ENCODE measurements at places on chromosomes 3 and 15.
A peak's percentile ranks its signal among the peaks of the same experiment; 100 is the strongest.

- DNase-seq: no peak
These were observed 54.6 kb downstream of the ARHGEF3 start for GRCh38 chr3:56747150-56747549.

DNA sequence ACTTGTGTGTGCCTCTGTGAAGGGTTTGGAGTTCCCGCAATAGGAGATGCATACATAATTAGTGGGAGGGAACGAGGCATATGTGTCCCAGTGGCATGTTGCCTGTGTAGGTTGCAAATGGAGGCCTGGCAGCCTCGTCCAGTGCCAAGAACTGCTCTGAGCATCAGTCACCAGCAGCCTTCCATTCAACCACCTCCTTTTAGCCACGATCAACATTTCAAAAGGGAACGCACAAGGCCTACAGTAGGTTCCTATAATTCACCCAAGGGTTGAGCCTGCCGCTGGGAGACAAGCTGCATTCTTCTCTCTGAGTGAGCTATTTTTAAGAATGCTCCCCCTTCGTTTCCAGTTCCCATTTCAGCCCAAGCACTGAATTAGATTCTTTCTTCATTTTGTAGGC is 78.8 kb upstream of the CTNNB1 start:
- DNase-seq: no peak

DNA sequence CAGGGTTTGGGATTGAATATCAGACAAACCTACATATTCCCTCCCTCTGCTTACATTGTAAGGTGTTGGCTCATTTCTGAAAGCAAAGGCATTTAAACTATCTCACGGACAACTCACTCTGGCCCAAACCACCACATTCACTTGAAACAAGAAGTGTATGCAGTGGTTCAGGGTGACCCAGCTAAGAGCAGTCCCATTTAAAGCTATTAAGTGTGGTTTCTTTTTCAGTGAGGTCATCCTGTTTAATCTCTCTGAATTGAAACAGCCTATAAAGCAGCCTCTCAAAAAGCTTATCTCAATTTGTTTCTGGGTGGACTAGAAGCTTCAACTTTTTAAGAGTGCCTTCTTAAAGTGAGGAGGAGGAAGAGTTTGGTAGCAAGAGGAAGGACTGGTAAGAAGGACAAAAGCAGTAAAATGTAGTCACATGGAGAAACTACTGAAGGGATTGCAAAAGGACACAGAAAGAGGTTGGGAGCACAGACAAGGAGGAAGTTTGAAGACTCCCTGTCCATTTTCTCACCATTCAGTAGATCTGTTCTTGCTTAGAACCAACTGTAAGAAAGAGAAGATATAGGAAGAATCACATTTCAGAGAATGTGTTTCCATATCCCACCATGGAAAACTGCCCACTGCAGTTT is 151.6 kb downstream of the TMCO5A start:
- DNase-seq: no peak

DNA sequence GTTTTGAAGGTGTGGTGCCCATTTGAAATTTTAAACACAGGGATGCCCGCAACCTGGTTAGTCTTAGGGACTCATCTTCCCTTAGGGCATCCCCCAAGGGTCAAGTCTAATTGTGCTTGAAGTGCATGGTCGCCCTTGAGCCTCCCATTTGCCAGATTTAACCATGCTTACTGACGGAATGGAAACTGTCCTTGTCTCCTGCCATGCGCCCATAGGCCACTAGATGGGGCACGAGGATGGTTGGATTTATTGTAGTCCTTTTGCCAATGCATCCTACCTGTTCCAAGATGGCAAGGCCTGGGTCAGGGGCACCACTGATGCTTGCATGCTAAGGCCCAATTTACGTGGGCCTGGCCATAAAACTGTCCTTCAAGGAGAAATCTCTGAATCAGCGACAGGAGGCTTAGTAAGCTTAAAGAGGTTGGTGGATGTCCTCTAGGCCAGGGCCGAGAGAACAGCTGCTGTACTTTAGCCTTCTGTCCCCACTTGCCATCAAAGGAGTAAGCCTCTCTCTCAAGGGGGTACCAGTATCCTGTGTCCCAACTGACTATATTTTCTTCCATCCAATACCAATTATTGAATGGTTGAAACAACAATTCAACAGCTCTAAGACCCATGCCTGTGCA is 355.4 kb downstream of the OTOL1 start:
- DNase-seq: peak; percentile 80

GRCh38 chr3:189393598-189393997 is 221.8 kb downstream of the TPRG1 start:
- no peak for DNase-seq

DNA sequence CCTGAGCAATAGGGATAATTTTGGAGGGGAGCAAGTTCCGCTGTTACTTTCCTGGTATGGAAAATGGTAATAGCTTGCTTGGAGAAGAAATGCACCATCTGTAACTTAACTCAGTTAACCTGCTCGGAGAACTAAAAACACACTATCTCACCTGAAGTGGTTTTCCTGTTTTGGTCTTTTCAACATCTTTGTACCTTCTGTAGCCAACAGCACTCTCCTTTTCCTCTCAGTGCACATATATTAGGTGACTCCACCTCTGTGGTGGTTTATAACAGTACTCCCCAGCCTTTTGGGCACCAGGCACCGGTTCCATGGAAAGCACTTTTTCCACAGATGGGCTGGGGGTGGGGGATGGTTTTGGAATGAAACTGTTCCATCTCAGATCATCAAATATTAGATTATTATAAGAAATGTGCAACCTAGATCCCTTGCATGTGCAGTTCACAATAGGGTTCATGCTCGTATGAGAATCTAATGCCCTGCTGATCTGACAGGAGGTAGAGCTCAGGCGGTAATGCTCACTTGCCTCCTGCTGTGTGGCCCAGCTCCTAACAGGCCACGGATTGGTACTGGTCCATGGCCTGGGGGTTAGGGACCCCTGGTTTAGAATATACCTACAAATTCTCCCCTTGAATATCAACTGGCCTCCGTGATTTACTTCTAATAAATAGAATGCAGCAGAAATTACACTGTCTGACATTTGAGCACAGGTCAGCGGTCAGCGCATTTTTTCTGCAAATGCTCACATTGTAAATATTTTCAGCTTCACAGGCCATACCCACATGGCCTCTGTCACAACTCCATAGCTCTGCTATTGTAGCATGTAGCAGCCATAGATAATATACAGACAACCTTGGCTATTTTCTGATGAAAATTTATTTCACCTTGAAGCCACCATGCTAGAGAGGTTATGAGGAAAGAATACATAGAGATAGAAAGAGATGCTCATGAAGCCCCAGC is 83.8 kb upstream of the SUCLG2 start:
- DNase-seq: no peak

GRCh38 chr15:84828086-84828908 is 11.1 kb downstream of the ALPK3 start:
- DNase-seq: no peak

DNA sequence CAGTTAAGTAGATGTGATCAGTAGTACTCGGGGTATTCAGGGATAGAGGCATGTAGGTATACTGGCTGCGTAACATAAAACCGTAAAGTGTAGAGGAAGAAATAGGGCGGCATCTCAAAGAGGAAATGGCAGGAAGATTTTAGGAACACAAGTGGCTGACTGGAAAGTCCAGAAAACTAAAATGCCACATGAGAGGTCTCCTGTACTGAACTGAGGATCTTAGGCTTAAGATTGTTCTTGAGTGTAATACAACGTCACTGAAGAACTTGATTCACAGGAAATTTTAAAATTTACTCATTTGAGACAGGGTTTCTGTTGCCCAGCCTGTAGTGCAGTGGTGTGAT is 2.3 kb upstream of the LMLN start:
- no peak for DNase-seq

DNA sequence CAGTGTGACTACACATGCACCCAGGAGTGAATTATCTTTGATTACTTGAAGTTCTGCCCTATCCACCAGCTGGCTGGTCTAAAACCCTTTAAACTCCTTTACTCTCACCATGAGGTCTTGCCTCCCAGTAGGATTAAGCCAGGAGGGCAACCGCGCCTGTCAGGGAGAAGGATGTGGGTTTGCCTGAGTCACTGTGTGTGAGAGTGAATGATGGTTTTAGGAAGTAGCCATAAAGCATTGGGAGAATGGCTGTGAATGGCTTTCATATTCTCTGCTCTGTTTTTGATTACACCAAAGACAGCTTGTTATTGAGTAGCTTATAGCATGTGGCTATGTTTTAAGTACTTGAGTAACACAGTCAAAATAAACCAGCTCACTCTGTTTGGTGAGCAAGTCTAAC is 637.7 kb upstream of the TBL1XR1 start:
- DNase-seq: no peak

GRCh38 chr15:36347272-36347858 is 232.1 kb upstream of the CDIN1 start:
- no peak for DNase-seq

DNA sequence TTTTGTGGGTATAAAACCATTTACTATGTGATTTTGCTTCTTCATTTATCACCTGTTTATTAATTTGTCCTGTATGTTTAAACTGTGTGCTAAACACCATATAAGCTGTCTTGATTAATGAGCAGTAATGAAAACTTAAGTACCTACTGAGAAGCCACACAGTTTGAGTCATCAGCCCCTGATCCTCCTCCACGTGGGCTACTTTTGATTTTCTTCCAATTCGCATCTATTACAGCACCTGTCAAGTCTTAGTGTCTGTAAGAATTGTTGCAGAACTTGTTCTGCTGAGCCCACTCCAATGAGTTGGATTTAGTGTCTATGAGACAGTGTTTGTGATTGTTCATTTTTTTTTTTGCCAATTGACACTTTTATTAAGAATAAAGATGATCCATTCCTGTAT is 16.8 kb downstream of the EPHA6 start:
- DNase-seq: no peak

- DNase-seq: no peak
These were observed 511.2 kb downstream of the FOXP1 start for GRCh38 chr3:71072287-71072686.

GRCh38 chr15:46409841-46410301 is 775.0 kb downstream of the SQOR start:
- no peak for DNase-seq

- no peak for DNase-seq
These were observed 167.6 kb downstream of the TLE3 start for GRCh38 chr15:69929905-69930630.

- DNase-seq: no peak
These were observed 7.1 kb downstream of the EIF4E3 start for GRCh38 chr3:71718072-71718471.

DNA sequence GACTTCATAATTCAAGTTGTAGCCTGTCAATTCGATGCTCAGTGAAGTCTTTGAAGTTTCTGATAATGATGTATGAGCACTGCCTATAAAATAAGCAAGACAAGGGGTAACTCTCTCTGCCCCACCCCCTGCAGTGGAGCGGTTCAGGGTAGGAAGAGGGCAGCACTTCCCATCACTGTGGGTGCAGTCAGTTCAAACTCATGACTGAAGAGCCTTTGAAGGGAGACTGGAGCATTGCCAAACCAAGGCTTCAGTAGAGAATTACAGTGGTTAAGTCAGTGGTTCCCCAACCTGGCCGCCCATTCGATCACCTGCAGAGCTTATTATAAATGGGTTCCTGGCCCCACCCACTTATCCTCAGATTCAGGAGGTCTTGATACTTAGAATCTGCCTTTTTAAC is 190.6 kb downstream of the SHQ1 start:
- DNase-seq: no peak

- DNase-seq: no peak
These were observed 183.6 kb downstream of the MBNL1 start for GRCh38 chr3:152452318-152452717.

DNA sequence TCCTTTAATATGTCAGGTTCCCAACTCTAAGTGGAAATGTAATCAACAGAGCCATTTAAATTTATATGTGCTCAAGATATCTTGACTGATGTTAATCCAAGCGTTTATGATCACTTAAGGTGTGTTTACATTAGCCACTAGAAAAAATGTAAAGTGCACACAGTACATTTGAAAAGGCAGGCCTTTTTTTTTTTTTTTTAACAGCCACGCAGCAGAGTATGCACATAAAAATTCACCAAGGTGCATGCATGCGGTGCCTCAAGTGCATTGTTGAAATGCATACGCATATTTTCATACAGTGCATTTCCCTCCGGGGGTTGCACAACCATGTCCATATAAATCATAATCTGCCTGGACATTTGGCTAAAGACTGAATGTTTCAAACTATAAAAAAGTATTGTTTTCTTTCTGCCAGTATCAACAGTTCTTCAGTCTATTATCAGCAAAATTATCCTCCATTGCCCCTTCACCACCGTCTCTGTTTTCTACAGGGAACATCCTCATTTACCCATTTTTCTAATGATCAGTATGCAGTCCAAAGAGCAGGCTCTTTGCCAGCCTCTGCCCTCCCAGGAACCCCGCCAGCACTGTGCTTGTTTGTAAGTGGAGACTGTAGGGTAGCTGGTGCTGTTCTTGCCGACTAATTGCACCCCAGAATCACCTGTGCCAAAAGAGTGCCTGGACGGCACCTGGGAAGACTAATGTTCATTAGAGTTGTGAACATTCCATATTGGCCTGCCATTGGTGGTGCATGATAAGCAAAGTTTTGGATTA is 611.2 kb upstream of the CFAP20DC start:
- no peak for DNase-seq

DNA sequence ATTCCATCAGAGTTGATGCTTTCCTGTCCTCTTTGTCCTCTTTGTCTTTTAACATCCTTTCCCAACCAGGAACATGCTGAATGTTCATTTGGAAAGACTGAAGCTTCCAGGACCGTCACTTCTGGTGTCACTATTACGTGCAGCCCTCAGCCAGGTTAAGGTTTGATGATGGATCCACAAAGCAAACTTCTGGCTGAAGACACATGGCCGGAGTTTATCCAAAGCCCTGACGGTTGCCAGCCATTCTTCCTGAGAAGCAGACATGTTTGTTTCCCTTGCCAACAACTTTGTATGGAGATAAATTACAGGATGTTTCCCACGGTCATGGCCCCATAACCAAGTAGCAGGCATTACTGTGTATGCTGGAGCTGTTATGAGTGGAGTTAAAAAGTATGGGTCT is 236.9 kb downstream of the THSD4 start:
- no peak for DNase-seq

DNA sequence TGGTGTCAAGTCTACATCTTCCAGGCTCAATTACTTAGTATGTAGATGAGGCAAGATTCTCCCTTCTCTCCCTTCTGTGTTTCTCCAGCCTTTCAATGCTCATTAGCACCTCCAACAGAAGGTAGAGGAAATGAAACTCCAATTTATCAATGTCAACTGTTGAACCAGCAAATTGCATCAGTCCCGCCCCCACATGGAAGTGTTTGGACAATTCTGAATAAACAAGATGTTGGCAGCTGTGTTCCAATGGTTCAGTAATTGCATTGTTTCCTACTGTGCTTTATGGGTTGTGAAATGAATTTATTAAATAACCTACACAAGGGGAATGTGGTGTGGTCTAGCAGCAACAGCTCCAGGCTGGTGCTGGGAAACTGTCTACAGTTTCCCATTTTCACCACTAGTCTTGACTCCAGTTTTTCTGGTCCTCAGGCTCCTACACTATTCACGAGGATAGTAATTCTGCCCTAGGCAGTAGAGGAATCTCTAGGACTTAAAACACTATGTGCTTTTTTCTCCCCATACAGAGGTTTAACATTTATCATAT is 91.9 kb downstream of the MB21D2 start:
- DNase-seq: no peak

Measured in glutamatergic neuron (in vitro differentiated cells).